ENCODE measurements at places on chromosomes 5 and 9. TPM values are rescaled to one million over a fixed set of nuclear protein-coding genes. Genes with fewer than 3 reads are reported as not detected.

Gene CSF2
- not detected for total RNA-seq

Gene NIPSNAP3A
- total RNA-seq, result 39.0 TPM

Gene CNTNAP3
- total RNA-seq, result 18.4 TPM

Gene F2RL2
- 0.27 TPM for total RNA-seq

Gene TUSC1
- 5.9 TPM for total RNA-seq

Gene STARD4
- 50.0 TPM for total RNA-seq

Gene SLC9A3
- 1.8 TPM for total RNA-seq

Gene ITGA1
- total RNA-seq, result 13.2 TPM

Gene SLF1
- total RNA-seq, result 54.3 TPM

Gene ANKRD55
- total RNA-seq, result 6.2 TPM
